ENCODE measurements at places on chromosomes 7 and 10. TPM values are rescaled to one million over a fixed set of nuclear protein-coding genes. Genes with fewer than 3 reads are reported as not detected.

The RNF32 gene
- 0.80 TPM for total RNA-seq

The WNT16 gene
- total RNA-seq = not detected

DNA sequence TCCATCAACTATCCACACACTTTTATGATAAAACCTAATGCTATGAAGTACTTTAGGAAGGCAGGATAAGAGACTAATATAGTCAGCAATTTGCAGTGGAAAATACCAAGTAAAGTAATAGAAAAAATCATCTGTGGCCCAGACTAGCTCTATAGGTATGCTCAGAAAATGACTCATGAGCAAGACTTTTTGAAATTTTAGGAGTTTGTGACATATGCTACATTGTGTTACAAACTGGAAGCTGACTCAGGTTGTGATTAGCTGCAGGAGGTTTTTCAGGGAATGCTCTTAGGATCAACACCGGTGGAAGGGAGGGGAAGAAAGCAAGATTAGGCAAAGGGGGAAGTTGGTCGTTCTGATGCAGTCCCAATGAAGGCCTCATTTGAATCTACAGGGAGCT lies 56.1 kb downstream of the FEZF1 start:
- no peak overlapping the region for H3K27ac ChIP-seq
- no peaks in the 10 kb centered on the region for H3K27me3 ChIP-seq
- H3K4me3 ChIP-seq = no peak overlapping the region
- no peaks in the 10 kb centered on the region for H3K36me3 ChIP-seq
- no peaks in the 10 kb centered on the region for H3K4me1 ChIP-seq

DNA sequence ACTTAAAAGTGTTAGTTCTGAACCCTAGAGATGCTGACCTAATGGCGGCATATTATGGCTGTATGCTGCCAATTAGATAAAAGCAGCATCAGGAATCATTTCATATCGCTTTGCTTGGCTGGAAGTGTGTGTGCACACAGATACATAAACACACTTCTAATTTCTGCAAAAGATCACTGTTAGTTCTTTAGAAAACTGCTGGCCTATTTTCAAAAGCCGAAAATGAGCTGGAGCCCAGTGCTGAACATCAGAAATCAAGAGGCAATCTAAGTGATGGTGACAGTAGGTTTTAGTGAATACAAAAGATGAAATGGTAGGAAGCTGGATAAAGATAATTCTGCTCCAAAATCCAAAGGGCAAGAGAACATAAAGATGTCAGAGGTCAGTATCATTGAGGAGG lies 745.8 kb upstream of the LRRTM3 start:
- no peak for DNase-seq
- no peak overlapping the region for H3K27ac ChIP-seq
- no peaks in the 10 kb centered on the region for H3K4me1 ChIP-seq

DNA sequence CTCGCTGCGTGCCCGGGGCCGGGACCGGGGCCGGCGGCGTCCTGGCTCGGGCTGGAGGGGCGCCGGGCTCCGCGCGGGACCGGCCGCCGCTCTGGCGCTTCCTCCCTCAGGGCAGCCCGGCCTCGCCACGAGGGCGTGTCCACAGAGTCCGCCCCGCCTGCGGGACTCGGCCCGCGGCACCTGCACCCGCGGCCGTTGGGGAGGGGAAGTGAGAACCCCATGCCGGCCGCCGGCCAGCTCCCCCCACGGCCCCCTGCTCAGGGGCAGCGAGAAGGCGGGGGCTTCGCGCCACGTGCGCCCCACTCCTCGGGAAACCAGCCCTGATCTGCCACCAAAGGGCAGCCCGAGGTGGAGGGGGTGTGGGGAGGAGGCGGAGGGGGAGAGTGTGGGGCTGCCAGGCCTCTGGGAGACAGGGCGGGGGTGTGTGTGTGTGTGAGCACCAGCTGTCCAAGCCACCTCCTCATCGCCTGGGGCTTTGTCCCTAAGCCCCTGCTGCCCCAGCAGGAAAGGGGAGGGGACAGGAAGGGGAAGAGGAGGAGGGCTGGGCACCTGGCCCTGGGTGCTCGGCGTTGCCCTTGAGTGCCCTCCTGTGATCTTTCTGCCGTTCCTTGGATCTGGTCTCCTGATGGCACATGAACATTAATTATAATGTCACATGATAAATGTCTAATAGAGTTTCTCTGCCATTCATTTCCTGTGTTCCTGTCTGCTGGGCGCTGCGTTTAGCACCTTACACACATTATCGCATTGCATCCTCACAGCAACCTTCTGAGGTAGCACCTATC lies at the start of gene PIK3AP1:
Gene PIK3AP1, minus strand, starts transcription at position 93 of the 785 bp plus-strand sequence. CDS start 120 bp downstream, outside the sequence.
- H3K36me3 ChIP-seq = no peaks in the 10 kb centered on the region
- H3K27me3 ChIP-seq = no peaks in the 10 kb centered on the region
- H3K27ac ChIP-seq = peak within 1 kb of the TSS; percentile 89

DNA sequence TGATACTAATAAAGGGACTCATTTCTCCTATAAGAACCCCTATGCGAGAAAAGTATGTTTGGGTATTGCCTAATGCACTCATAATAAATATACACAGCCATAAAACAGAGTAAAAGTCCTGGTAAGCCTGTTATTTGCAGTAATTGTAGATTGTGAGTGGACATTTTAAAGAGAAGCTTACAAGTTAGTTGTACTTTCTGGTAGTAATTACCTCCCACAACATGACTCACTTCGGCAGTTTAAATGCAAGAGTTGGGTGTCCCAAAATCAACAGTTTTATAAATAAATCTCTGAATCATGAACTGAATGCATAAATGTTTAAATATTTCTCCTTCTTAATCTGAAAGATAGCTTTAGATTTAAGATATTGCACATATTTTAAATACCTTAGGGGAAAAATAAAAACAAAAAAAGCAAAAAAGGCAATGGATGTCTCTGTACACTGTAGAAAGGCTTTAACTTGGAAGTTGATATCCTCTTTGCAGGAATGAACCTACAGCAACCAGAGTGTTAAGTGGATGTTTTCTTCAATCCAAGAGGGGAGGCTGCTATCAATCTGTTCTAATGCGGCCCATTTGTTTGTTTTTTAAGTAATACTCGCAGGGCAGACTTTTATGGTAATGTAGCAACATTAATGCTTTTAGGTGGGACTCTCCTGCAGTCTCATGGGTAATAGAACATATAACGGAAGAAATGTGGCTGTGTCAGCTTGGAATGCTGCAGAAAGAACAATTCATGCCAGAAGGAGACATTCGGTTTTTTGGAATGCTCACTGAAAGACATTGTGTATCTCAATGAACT lies 57.3 kb upstream of the ZEB1 start:
- H3K36me3 ChIP-seq = no peaks in the 10 kb centered on the region
- no peaks in the 10 kb centered on the region for H3K27me3 ChIP-seq
- no peak overlapping the region for H3K27ac ChIP-seq
- DNase-seq = no peak
- no peak overlapping the region for H3K4me3 ChIP-seq

- no peak overlapping the region for H3K4me3 ChIP-seq
- H3K36me3 ChIP-seq = peaks cover 13% of the 10 kb centered on the region
- no peaks in the 10 kb centered on the region for H3K27me3 ChIP-seq
- peak overlapping the region; percentile 94 for H3K27ac ChIP-seq
- H3K4me1 ChIP-seq = peaks cover 79% of the 10 kb centered on the region
Measured at GRCh38 chr10:104333728-104334373, 4.4 kb downstream of the ITPRIP start.

- peaks cover 49% of the 10 kb centered on the region for H3K36me3 ChIP-seq
- peak; percentile 42 for DNase-seq
- peaks cover 98% of the 10 kb centered on the region for H3K4me1 ChIP-seq
- H3K27me3 ChIP-seq = no peaks in the 10 kb centered on the region
- peak overlapping the region; percentile 53 for H3K27ac ChIP-seq
- H3K4me3 ChIP-seq = no peak overlapping the region
Measured at GRCh38 chr10:124704428-124705380, 39.5 kb downstream of the FAM53B start.

The AIFM2 gene
- total RNA-seq = 3.9 TPM

- no peaks in the 10 kb centered on the region for H3K4me1 ChIP-seq
- DNase-seq = no peak
- H3K27ac ChIP-seq = no peak overlapping the region
- H3K27me3 ChIP-seq = no peaks in the 10 kb centered on the region
- no peaks in the 10 kb centered on the region for H3K36me3 ChIP-seq
- no peak overlapping the region for H3K4me3 ChIP-seq
Measured at GRCh38 chr10:129784891-129785290, 179.2 kb downstream of the EBF3 start.

DNA sequence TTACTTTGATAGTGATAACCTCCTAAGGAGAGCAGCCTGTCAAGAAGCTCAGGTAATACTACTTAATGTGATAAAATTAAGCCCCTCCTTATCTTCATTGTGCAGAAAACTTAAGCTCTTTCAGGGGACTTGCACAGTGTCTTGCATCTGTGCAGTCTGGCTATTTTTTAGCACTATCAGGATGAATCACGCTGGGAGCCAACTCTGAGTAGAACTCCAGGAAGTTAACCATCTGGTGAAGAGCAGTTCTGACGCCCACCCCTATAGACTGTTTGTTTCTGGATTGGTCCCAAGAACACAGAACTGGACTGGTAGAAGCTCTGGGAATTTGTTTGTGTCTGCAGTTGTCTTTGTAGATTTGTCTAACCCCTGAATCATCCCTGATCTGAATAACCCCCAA lies 41.9 kb downstream of the AGK start:
- H3K4me1 ChIP-seq = peaks cover 36% of the 10 kb centered on the region
- no peak overlapping the region for H3K4me3 ChIP-seq
- no peak overlapping the region for H3K27ac ChIP-seq
- DNase-seq = no peak
- H3K36me3 ChIP-seq = peaks cover 30% of the 10 kb centered on the region

The KCNMA1 gene
- total RNA-seq = 0.40 TPM

GRCh38 chr7:80432166-80432565 lies 79.7 kb downstream of the GNAT3 start:
- no peaks in the 10 kb centered on the region for H3K27me3 ChIP-seq
- no peak overlapping the region for H3K27ac ChIP-seq
- no peak for DNase-seq
- no peaks in the 10 kb centered on the region for H3K4me1 ChIP-seq
